ENCODE measurements at places on chromosomes 12 and 14.

DNA sequence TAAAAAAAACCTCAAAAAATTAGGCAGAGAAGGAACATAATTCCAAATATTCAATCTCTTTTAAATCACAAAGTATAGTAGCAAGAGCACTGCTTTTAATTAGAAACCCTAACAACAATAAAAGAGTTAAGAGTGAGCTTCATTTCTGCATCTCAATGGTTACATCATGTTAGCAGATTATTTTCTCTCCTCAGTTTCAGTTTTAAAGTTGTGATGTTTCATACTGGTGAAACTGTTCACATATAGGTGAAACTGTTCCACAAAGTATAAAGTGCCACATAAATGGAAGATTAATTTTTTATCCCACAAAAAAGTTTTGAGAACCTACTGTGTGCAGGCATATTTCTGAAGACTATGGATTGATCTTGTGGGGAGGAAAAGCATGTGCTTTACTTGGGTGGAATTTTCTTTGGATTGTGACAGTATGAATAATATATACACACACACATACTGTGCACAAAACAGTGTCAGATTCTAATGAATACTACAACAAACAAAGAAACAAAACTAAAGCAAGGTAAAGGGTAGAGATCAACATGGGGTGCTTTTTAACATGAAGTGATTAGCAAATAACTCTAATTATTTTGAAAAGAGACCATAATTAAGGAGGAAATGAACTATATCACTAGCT lies 17.1 kb downstream of the LUM start:
- H3K4me3 ChIP-seq: no peak overlapping the region
- no peaks in the 10 kb centered on the region for H3K27me3 ChIP-seq
- no peaks in the 10 kb centered on the region for H3K4me1 ChIP-seq
- no peak for DNase-seq
- H3K36me3 ChIP-seq: no peaks in the 10 kb centered on the region

- H3K27ac ChIP-seq: no peak overlapping the region
- peaks cover 2% of the 10 kb centered on the region for H3K27me3 ChIP-seq
- DNase-seq: no peak
- no peaks in the 10 kb centered on the region for H3K4me1 ChIP-seq
Measured at GRCh38 chr12:24418157-24418556, 468.7 kb upstream of the SOX5 start.

DNA sequence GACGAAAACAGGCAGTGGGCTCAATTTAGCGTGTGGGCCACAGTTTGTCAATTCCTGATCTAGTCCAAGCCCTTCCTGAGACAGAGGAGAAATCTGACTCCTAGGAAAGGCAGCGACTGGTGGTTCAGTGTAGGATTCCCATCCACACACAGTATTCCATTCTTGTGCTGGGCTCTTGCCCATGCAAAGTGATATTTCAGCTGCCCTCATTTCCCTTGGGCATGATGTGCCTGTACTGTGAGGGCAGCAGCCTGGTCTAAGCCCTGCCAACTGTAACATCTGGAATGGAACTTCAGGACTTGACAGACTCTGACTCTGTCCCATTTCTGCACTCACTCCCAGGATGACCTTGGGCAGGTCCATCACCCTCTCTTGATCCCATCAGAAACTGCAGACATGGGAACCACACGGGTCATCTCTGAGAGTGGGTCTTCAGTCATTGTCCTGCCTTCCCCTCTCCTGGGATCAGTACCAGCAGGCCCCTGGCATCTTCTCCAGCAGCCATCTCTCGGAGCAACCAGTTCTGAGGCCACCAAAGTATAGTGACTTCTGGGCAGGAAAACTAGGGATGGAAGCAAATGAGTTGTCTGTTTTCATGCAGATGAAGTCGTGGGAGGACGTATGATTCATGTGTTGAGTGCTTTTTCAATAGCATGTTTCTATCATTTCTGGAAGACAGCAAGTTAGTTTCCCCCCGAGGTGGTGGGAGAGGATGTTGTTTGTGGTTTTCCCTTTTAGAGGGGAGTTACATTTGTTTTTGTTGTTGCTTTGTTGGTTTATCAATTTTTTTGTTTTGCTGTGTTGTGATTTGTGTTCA lies 54.2 kb upstream of the BCL2L14 start:
- H3K36me3 ChIP-seq: peaks cover 4% of the 10 kb centered on the region
- H3K4me3 ChIP-seq: no peak overlapping the region
- H3K4me1 ChIP-seq: peaks cover 35% of the 10 kb centered on the region
- H3K27ac ChIP-seq: peak overlapping the region; percentile 16
- H3K27me3 ChIP-seq: peaks cover 5% of the 10 kb centered on the region

DNA sequence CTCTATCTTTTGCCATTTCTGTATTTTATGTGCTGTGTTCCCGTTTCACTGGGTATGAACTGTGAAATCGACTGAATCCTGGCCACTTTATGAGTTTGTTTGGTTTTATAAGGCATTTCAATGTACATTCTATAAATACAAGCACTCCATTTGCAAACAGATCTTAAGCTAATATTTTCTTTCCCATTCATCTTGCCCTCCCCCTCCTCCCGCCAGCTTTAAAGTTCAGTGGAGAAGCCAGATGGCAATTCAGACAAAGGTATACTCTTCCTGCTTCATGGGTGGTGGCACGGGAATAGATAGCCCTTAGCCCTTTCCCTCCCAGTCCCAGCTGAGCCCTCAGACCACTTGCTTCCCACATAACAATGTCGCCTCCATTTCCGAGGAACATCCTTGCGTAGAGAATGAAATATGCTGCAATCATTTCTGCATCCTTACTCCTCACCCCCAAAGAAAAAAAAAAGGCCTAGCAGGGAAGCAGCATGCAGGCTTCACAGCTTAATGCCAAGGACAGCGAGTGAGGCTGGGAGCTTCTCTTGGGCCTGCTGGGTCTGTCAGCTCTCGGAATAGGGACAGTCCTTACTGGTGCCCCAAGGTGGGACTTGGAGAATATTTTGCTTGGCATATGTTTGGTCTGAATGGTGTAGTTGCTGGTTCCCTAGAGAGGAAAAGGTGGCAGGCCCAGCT lies 52.8 kb upstream of the SRSF5 start:
- no peaks in the 10 kb centered on the region for H3K27me3 ChIP-seq
- peaks cover 61% of the 10 kb centered on the region for H3K36me3 ChIP-seq
- H3K27ac ChIP-seq: no peak overlapping the region
- H3K4me3 ChIP-seq: no peak overlapping the region
- no peak for DNase-seq

- no peak overlapping the region for H3K4me3 ChIP-seq
- DNase-seq: no peak
- H3K27ac ChIP-seq: no peak overlapping the region
- no peaks in the 10 kb centered on the region for H3K4me1 ChIP-seq
- no peaks in the 10 kb centered on the region for H3K36me3 ChIP-seq
Measured at GRCh38 chr12:10027721-10028120, 2.8 kb upstream of the CLEC9A start.

DNA sequence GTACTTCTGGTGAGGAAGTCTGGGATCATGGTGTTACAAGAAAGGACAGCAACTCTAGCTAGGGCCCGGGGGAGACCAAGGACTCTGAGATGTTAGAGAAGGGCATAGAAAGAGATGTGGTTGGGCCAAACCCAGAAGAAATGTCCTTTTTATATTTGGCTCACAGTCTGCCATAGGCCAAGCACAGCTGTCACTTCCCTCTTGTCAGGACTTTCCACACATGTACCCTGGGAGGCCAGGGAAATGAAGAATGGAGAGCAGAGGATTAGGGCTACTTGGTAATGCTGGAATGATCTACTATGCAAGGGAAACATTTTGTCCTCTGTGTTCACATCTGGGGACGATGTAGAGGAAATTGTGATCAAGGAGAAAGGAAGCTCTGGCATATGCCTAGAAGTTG lies 9.2 kb downstream of the MYO1A start:
- no peak overlapping the region for H3K4me3 ChIP-seq
- no peak for DNase-seq
- H3K36me3 ChIP-seq: no peaks in the 10 kb centered on the region
- H3K27me3 ChIP-seq: peaks cover 3% of the 10 kb centered on the region

DNA sequence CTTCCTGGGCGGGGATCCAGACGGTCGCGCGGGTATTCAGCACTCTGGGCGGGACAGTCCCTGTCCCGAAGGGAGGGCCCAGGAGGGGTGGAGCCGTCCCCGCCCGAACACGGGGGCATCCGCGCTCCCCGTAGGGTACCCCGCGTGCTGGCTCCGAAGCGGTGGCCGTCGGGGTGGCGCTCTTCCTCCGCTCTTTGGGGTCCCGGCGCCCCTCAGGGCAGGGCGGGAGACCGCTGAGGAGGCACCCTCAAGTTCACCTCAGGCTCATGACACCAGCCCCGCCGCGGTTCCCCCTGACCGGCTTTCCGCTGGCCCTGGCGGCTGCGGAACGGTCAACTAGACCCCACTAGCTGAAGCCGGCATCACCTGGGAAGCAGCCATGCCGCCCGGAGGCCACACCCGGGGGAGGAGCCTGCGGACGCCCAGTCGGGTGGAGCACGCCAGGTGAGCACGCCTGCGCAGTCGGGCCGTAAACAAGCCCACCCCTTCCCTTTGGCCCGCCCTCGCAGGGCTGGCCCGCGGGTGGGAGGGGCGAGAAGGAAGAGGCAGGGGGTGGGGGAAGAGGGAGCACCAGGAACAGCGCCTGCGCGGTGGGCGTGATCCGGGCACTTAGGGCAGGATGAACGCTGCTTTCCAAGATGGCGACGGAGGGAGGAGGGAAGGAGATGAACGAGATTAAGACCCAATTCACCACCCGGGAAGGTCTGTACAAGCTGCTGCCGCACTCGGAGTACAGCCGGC lies at the start of gene WDR20:
Gene WDR20, plus strand, starts transcription at position 612 of the 741 bp plus-strand sequence. Its CDS starts 27 bp downstream, at position 639.
- H3K27ac ChIP-seq: peak within 1 kb of the TSS; percentile 95
- H3K4me1 ChIP-seq: peaks cover 23% of the 10 kb centered on the region
- DNase-seq: peak; percentile 99
- H3K4me3 ChIP-seq: peak within 1 kb of the TSS; percentile 78

GRCh38 chr14:68247274-68247673 lies 427.7 kb downstream of the RAD51B start:
- DNase-seq: no peak
- peaks cover 25% of the 10 kb centered on the region for H3K4me1 ChIP-seq
- no peaks in the 10 kb centered on the region for H3K36me3 ChIP-seq
- H3K4me3 ChIP-seq: no peak overlapping the region
- H3K27ac ChIP-seq: no peak overlapping the region

- H3K27ac ChIP-seq: no peak overlapping the region
- no peak overlapping the region for H3K4me3 ChIP-seq
- no peaks in the 10 kb centered on the region for H3K27me3 ChIP-seq
- peaks cover 53% of the 10 kb centered on the region for H3K36me3 ChIP-seq
- DNase-seq: no peak
Measured at GRCh38 chr12:121652767-121653497, 16.5 kb downstream of the MORN3 start.

GRCh38 chr12:24127919-24128721 lies 178.7 kb upstream of the SOX5 start:
- H3K4me1 ChIP-seq: no peaks in the 10 kb centered on the region
- H3K27me3 ChIP-seq: no peaks in the 10 kb centered on the region
- H3K36me3 ChIP-seq: no peaks in the 10 kb centered on the region
- no peak overlapping the region for H3K4me3 ChIP-seq
- no peak for DNase-seq
- no peak overlapping the region for H3K27ac ChIP-seq

GRCh38 chr12:121438905-121439304 lies 39.0 kb downstream of the RNF34 start:
- no peak overlapping the region for H3K27ac ChIP-seq
- H3K27me3 ChIP-seq: no peaks in the 10 kb centered on the region
- H3K4me1 ChIP-seq: peaks cover 1% of the 10 kb centered on the region
- no peak for DNase-seq

- no peaks in the 10 kb centered on the region for H3K27me3 ChIP-seq
- H3K36me3 ChIP-seq: no peaks in the 10 kb centered on the region
- DNase-seq: no peak
- H3K4me1 ChIP-seq: peaks cover 16% of the 10 kb centered on the region
- H3K4me3 ChIP-seq: no peak overlapping the region
- no peak overlapping the region for H3K27ac ChIP-seq
Measured at GRCh38 chr12:107431942-107432341, 253.7 kb upstream of the PWP1 start.

- no peaks in the 10 kb centered on the region for H3K27me3 ChIP-seq
- no peaks in the 10 kb centered on the region for H3K4me1 ChIP-seq
- H3K4me3 ChIP-seq: no peak overlapping the region
- H3K36me3 ChIP-seq: no peaks in the 10 kb centered on the region
Measured at GRCh38 chr12:31226639-31227038, 99.3 kb downstream of the SINHCAF start.

DNA sequence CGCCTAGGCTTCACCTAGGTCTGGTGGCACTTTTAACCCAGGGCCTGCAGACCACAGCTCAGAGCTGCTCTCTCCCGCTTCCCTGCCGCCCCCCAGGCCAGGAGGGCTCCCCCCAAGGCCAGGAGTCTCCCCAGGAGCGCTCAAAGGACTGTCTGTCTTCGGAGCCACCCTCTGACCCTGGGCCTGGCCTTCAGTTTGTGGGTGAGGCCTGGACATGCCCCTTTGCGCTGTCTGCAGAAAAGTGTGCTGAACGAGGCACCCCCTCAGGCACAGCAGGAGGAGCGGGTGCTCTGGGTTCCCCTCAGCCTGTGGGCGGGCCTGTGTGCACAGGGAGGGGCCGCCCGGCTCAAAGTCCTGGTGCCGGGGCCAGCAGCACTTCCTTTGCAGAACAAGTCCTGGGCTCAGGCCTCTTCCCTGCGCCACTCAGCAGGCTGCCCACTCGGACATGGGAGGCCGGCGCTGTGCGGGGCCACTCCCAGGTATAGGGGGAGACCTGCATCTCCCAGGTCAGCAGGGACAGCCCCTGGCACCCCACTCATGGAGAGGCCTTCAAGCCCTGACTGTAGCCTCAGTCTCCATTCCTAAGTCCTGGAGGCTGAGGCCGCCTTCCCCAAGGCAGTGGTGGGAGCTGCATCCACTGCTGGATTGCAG lies 14.3 kb downstream of the DEGS2 start:
- peaks cover 36% of the 10 kb centered on the region for H3K36me3 ChIP-seq
- DNase-seq: no peak
- no peak overlapping the region for H3K4me3 ChIP-seq
- peaks cover 42% of the 10 kb centered on the region for H3K4me1 ChIP-seq
- no peaks in the 10 kb centered on the region for H3K27me3 ChIP-seq

GRCh38 chr12:114949058-114949820 lies 265.3 kb upstream of the TBX3 start:
- H3K27me3 ChIP-seq: no peaks in the 10 kb centered on the region
- H3K27ac ChIP-seq: no peak overlapping the region
- DNase-seq: no peak
- H3K4me3 ChIP-seq: no peak overlapping the region

- H3K4me1 ChIP-seq: no peaks in the 10 kb centered on the region
- no peak for DNase-seq
- no peaks in the 10 kb centered on the region for H3K36me3 ChIP-seq
- no peak overlapping the region for H3K27ac ChIP-seq
- H3K27me3 ChIP-seq: no peaks in the 10 kb centered on the region
Measured at GRCh38 chr12:63909746-63910145, 65.2 kb downstream of the SRGAP1 start.

Measured in activated CD8-positive, alpha-beta T cell treated with anti-CD3 and anti-CD28 coated beads, Interleukin-2, amount 10 ng/mL, durations not matched to agents 7 days and 5 days (primary cell).